ENCODE measurements at places on chromosomes 2 and 18. TPM values are rescaled to one million over a fixed set of nuclear protein-coding genes. Genes with fewer than 3 reads are reported as not detected.

The MYOM1 gene
- 0.40 TPM for total RNA-seq

The ATL2 gene
- total RNA-seq: 65.2 TPM

The OR6B3 gene
- total RNA-seq: not detected

The CASP10 gene
- total RNA-seq: 12.9 TPM

DNA sequence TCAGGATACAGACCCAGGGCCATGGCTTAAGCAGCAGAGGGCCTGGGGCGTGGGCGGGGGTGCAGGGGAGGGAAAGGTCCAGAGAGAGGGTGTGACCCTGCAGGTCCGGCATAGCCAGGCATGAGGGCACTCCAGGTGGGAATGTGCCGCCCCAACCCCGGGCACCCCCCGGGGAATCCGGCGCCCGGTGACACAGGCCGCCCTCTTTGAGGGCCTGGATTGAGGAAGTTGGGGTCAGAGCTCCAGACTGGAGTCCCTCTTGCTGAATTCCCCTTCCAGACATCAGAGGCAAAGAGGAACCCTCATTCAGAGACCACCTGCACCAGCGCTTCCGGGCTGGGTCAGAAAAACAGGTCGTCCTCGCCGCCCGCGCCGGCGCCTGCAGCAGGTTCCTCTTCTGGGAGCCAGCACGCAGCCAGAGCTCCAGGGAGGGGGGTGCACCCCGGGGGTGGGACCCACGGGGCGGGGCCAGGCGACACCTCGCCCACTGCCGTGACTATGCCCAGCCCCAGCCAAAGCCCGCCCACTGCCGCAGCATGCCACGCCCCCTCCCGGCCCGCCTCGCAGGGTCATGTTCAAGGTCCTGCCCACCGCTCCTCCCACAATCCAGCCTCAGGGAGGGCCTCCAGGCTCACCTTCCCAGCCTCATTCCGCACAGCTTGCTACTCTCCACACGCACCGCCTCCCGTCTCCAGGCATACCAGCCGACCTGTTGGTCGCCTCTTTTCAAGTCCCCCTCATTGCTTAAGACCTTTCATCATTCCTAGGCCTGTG lies 98.3 kb upstream of the ID2 start:
- DNase-seq: peak; percentile 70

GRCh38 chr2:69335311-69335710 lies 51.7 kb downstream of the GFPT1 start:
- no peak for DNase-seq

- no peak for DNase-seq
These were observed 29.2 kb upstream of the SCN1A start for GRCh38 chr2:166156985-166157490.

- DNase-seq: no peak
These were observed at the start of gene TCF4 for GRCh38 chr18:55588111-55588869. TCF4 (minus strand) TSS chr18:55588192; CDS start chr18:55587116, 1,076 bp downstream.

GRCh38 chr18:75173125-75173432 lies 35.9 kb downstream of the PTGR3 start:
- DNase-seq: no peak

- no peak for DNase-seq
These were observed 59.1 kb downstream of the ACOXL start for GRCh38 chr2:110791435-110791834.

- DNase-seq: no peak
These were observed 300.1 kb downstream of the TSN start for GRCh38 chr2:122055521-122055931.

DNA sequence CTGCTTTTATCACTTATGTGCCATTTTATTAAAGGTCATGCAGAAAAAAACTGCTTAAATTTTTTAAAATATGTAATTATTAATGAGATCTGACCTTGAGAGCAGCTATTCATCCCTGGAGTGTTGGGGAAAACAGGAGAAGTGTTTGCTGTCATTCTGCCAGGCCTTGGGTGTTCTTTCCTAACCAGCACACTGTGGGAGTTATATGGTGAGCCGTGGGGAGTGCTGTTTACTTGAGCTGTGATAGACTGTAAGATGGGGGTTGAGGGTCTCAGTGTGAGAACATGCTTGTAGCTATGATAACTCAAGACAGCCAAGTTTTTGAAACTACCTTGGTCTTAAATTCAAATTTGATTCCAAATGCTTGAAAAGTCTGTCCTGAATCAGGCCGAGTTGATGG lies 101.3 kb upstream of the ARHGAP28 start:
- no peak for DNase-seq

- no peak for DNase-seq
These were observed 9.0 kb upstream of the NTSR2 start for GRCh38 chr2:11679016-11679415.

- DNase-seq: no peak
These were observed 79.7 kb downstream of the EHBP1 start for GRCh38 chr2:62785216-62785615.

GRCh38 chr18:13424363-13424762 lies 205.8 kb downstream of the LDLRAD4 start:
- no peak for DNase-seq

GRCh38 chr2:218896501-218897393 lies 16.1 kb downstream of the WNT10A start:
- DNase-seq: no peak

All from esophagus squamous epithelium (tissue), 5 donors.